CD4-positive, alpha-beta T cell treated with Interleukin-10 for 1 hour (primary cell): ENCODE measurements at places on chromosomes 4 and X.

GRCh38 chr4:87224141-87224923 is 3.9 kb upstream of the KLHL8 start:
- DNase-seq, result no peak

- DNase-seq, result no peak
Measured at GRCh38 chr4:138312536-138312911, 70.4 kb upstream of the SLC7A11 start.

DNA sequence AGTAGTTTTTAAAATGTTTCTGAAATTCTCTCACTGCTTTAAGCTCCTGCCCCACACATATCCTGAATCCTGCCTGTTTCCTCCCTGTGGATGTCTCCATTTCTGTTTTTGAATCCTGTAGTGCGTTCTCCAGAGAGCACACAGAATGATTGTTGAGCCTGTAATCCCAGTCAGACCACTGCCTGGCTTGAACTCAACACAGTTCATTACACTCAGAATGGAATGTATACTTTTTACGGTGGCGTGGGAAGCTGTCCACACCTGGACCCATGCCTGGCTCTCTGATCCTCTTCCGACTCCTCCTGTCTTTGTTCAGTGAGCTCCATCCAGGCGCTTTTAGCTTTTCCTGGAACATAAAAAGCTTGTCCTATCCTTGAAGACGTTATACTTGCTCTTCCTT is 1217.0 kb upstream of the PRKX start:
- no peak for DNase-seq

DNA sequence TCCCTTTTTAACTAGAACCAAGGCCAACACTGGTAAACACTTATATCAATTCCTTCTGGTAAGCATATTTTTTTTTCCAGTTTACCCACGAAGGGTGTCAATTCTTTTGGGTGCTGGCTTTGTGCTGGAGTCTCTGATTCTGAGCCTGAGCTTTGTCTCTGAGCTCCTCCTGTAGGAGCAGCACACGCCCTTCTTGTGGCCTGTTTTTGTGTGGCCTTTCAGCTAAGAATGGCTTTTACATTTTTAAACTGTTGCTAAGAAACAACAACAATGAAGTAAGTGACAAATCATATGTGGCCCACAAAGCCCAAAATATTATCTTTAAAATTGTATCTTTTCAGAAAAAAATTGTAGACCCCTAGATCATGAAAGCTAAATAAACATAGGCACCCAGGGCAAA is 98.0 kb upstream of the TBC1D9 start:
- no peak for DNase-seq

DNA sequence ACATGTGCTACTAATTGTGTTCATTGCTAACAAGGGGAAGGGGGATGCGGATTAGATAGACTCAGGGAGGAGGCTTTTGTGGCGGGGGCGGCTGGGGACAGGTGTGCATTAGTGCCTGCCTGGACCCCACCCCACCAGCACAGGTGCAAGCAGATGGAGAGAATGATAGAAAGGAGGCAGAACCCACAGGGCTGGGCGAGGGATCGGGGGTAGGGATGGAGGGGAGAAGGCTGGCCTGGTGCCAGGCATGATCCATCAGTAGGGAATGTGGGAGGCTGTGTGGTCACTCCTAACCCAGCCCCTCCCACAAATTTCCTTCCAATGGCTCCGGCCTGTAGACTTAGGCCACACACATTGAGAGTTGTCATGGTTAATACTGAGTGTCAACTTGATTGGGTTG is 30.5 kb upstream of the CRMP1 start:
- no peak for DNase-seq

DNA sequence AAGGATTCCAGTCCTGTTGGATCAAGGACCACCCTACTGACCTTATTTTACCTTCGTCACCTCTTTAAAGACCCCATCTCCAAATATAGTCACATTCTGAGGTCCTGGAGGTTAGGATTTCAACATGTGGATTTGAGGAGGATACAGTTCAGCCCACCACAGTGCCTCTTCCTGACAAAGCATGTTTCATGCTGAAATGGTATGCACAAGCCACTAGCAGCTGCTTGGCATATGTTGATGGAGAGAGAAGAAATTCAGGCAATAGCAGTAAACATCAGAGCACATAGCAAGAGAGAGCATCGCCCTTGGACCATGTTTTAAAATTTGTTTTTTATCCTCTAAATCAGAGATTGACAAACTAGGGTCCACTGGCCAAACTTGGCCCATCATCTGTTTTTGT is 172.1 kb downstream of the PRKX start:
- DNase-seq, result no peak

DNA sequence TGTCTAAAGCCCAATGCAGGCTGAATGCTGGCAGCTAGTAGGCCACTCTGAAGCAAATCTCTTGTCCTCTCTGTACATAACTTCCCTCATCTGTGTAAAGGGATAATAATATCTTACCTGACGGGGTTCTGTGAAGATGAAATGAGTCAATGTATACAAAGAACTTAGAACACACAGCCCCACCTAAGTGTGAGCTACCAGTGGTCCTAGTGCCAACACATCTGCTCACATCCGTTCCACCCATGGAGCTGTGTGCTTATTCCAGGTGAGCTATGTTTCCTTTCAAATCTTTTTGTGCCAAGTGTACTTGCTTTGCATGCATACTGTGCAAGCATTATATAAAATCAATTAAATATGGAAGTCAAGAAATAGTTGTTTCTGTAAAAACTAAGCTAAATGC is 116.4 kb downstream of the TSPAN5 start:
- DNase-seq, result no peak

DNA sequence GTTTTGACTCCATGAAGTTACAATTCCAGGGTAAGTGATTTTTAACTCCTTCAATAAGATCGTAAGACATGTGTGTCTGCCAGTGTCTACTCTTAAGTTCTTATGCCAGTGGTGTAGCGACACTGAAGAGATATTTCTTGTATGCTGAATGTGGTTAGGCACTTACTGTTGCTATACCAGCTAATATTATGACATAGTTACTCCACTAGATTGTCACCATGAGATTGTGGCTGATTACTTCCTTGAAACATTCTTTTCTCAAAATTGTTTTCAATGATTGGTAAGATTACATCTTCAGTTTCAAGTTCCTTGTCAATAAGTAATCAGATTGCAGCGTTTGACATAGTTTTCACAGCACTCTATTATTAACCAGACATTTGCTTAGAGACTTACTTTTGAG is 60.6 kb upstream of the PAGE5 start:
- DNase-seq, result peak; percentile 40

GRCh38 chr4:187006189-187006618 is 282.5 kb upstream of the FAT1 start:
- DNase-seq, result no peak

DNA sequence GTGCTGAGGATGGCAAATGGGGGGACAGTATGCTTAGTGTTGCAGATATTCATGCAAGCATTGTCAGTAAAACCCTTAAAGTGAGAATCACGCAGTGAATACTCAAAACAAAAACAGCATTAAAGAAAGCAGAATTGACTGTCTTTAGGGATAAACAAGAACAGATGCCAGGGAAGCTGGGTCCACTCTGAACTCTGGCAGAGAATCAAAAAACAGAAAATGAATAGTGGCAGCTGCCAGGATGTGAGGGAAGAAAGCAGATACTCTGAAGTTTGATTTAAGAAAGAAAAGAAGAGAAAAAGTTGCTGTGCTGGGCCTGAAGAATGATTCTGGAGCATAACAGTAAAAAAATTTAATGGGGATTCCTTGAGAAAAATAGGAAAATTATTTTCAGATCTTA is 131.5 kb downstream of the GABRA2 start:
- DNase-seq, result no peak
